ENCODE measurements at places on chromosomes 13 and 19. TPM values are rescaled to one million over a fixed set of nuclear protein-coding genes. Genes with fewer than 3 reads are reported as not detected.

GRCh38 chr19:41339936-41340335 is 13.8 kb downstream of the TGFB1 start:
- H3K36me3 ChIP-seq, result peaks cover 5% of the 10 kb centered on the region
- no peak overlapping the region for H3K4me3 ChIP-seq
- no peaks in the 10 kb centered on the region for H3K4me1 ChIP-seq
- H3K27ac ChIP-seq, result no peak overlapping the region
- DNase-seq, result no peak
- no peaks in the 10 kb centered on the region for H3K27me3 ChIP-seq

DNA sequence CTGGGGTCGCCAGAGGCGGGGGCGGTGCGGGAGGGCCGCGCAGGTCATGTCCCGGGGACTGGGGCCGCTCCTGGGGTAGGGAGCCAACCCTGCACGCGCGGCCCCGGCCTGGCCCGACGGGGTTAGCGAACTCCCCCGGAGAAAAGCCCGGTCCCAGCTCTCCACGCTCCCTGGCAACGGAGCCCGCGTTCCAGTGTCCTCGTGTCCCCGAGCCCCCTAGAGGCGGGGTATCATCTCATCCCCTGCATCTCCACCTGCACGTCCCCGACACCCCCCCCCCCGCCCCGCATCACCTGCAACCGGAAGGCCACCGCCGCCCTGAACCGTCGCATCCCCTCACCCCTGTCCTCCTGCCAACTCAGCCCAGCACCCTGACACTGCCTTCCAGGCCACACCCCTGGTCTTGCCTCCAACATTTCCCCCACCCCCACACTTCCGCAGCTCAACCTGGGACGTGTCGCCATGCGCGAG is 2.7 kb downstream of the WDR88 start:
- no peak for DNase-seq
- no peak overlapping the region for H3K4me3 ChIP-seq
- H3K4me1 ChIP-seq, result no peaks in the 10 kb centered on the region

DNA sequence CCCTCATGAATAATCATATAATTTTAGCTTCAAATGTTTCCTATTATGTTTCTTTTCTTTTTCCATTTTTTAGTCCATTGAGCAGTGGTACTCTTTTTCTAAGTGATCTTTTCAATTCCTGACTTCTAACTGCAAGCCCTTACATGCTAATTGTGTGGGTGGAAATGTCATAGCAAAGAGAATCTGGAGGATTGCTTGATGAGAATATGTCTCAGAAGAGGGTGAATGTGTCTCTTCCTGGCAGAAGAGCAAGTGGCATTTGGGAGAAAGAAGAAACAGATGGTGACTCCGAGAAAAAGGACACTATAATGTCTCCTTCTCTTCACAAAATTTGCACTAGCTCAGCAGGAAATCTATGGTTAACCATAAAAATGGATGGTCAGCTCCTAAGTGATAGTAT is 2320.0 kb downstream of the PCDH9 start:
- DNase-seq, result no peak
- H3K4me3 ChIP-seq, result no peak overlapping the region
- H3K27ac ChIP-seq, result no peak overlapping the region
- no peaks in the 10 kb centered on the region for H3K36me3 ChIP-seq

DNA sequence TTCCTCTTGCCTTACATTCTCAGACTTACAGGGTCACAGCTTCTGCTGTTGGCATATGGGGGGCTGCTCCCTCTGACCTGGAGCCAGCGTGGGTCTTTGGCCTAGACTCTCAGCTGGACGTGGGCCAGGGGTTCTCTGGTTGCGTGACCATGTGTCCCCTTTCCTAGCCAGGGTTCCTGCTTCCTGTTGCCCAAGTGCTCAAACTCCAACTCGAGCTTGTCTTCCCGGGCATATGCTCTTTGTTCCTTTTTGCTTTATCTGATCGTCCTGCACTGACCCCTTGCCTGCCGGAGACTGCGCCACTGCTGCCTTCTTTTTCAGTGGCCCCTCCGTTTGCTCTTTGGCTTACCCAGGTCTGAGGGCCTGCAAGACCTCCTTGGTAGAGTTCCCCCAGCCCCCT is 25.3 kb upstream of the GPR183 start:
- DNase-seq, result no peak
- peaks cover 10% of the 10 kb centered on the region for H3K36me3 ChIP-seq

- H3K27ac ChIP-seq, result no peak overlapping the region
- H3K4me1 ChIP-seq, result no peaks in the 10 kb centered on the region
- no peak for DNase-seq
- no peaks in the 10 kb centered on the region for H3K36me3 ChIP-seq
- no peak overlapping the region for H3K4me3 ChIP-seq
Observed at GRCh38 chr13:113411216-113412023, 41.9 kb downstream of the ADPRHL1 start.

- no peaks in the 10 kb centered on the region for H3K36me3 ChIP-seq
- no peak overlapping the region for H3K27ac ChIP-seq
- no peaks in the 10 kb centered on the region for H3K4me1 ChIP-seq
- no peaks in the 10 kb centered on the region for H3K27me3 ChIP-seq
Observed at GRCh38 chr13:101681834-101682233, 229.4 kb downstream of the ITGBL1 start.

GRCh38 chr19:34269968-34270621 is 15.7 kb downstream of the GARRE1 start:
- H3K27me3 ChIP-seq, result no peaks in the 10 kb centered on the region
- peaks cover 36% of the 10 kb centered on the region for H3K4me1 ChIP-seq
- H3K36me3 ChIP-seq, result peaks cover 8% of the 10 kb centered on the region
- peak overlapping the region; percentile 71 for H3K27ac ChIP-seq

DNA sequence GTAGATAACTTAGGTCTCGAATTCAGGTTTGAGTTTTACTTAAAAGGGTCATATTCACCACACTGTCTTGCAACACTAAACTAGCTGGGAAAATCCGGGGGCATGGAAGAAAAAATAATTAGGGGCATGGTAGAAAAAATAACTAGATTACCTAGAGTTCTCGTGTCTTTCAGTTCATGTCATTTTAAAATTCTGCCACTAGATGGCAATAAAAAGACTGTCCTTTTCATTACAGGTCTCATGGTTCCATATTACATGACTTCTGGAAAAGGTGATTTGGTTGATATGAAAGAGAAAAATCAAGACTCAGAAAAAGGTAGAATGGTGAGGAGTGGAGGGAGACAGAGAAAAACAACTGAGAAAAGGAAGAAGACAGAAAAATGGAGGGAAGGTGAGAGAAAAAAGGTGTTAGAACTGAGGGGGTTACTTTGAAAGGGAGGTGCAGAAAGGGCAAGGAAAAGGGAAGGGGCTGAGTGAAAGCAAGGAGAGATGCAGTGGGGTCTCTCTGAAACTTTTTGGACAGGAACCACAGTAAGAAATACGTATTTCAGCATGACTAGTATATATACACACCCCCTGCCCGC is 299.0 kb downstream of the KLF12 start:
- DNase-seq, result no peak
- H3K27ac ChIP-seq, result no peak overlapping the region
- no peaks in the 10 kb centered on the region for H3K27me3 ChIP-seq
- no peak overlapping the region for H3K4me3 ChIP-seq

The DUS3L gene
- polyA plus RNA-seq, result 14.9 TPM

The GAPDHS gene
- polyA plus RNA-seq, result not detected

The HNRNPA1L2 gene
- polyA plus RNA-seq, result 7.2 TPM

The MCF2L gene
- not detected for polyA plus RNA-seq

The DDX49 gene
- polyA plus RNA-seq, result 59.4 TPM

The STX10 gene
- polyA plus RNA-seq, result 65.2 TPM

All from keratinocyte (primary cell).